ENCODE measurements at places on chromosomes 11 and 22.

GRCh38 chr22:50729391-50730012 lies 8.5 kb upstream of the ACR start:
- DNase-seq = no peak

- DNase-seq = no peak
These were observed 18.4 kb upstream of the LRRC55 start for GRCh38 chr11:57163160-57163868.

- peak; percentile 68 for DNase-seq
These were observed at the start of gene LRFN4 for GRCh38 chr11:66856496-66857233. TSS of gene LRFN4 (plus strand) at chr11:66857064. CDS start at chr11:66857745, 681 bp downstream.

DNA sequence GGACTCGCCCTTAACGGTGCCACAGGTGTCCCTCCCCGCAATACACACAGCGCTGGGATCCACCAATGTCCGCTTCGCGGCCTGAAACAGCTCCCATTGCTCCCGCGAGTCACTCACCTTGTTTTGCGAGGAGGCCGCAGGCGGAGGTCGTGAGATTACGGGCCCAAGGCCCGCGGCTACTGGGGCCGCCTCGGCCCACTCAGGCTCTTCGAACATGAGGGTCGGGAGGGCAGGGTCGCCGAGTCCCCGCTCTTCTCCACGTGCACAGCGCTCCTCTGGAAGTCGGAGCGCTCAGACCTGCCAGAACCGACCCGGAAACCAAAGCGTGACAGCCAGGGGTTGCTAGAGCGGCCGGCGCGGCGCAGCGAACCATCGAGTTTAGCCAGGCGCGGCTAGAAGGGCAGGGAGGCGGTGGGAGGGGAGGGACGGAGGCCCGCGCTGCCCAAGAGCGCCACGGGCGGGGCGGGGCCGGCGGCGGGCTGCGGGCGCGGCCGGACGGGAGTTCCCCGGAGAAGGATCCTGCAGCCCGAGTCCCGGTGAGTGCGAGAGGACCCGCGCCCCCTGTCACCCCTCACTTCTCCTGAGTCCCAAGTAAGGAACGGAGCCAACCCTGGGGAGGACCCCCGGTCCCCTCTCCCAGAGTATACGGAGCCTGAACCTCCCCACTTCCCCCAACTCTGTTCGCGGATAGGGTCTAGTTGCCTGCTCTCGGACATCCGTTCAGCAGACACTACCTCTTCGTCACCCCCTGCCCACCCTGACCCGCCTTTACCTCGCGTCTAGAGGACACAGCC lies at the start of the genes ILK and RRP8:
TSS of gene ILK (plus strand) at position 488 of the 794 bp plus-strand sequence. CDS start 498 bp downstream, outside the sequence.
TSS of gene RRP8 (minus strand) at position 330 of the 794 bp plus-strand sequence. CDS start at position 216, 114 bp downstream.
- peak; percentile 89 for DNase-seq

DNA sequence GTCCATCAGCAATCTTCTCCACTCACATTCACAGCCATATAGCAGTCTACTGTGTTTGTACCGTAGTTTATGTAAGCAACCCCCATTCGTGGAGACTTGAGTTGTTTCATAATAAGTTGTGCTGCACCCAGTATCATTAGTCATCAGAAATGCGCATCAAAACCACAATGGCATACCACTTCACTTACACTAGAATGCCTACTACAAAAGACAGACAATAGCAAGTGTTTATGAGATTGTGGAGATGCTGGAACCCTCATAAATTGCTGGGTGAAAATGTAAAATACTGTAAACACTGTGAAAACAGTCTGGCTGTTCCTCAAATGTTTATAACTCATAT lies 133.3 kb downstream of the ATXN10 start:
- DNase-seq = no peak

- DNase-seq = no peak
These were observed 17.3 kb upstream of the TREH start for GRCh38 chr11:118696673-118697226.

DNA sequence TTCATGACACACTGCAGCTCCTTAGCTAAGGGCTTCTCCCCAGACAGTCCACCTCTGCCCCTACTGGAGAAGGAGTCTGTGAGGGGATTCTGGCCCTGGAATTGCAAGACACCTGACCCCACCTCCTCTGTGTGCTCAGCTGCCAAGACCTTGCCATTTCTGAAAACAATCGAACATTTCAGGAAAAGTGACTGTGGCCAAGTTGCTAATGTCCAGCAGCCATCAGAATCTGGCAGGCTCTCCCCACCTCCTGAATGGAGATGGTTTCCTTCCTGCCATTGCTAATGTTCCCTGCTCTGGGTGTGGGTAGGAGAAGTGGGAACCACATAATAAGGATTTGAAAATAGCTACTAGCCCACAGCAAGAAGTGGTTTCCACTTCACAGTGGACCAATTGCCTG lies 127.2 kb upstream of the ALX4 start:
- DNase-seq = no peak
